ENCODE measurements at places on chromosomes 1 and 21.

GRCh38 chr1:196659471-196659870 is 7.6 kb downstream of the CFH start:
- DNase-seq = no peak

DNA sequence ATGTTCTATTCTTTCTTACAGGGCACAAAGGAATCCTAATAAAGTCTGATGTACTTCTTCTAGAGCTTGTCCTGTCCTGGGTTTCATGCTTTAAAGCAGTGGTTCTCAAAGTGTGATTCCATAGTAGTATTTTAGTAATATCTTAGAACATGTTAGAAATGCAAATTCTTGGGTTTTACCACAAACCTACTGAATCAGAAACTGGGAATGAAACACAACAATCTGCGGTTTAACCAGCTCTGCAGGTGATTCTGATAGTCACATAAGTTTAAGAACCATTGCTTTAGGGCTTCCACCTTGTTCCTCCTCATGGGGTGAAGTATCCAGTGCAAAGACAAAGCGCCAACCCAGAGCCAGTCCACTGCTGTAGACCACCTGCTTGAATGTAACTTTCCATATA is 41.1 kb downstream of the NGF start:
- no peak for DNase-seq

- DNase-seq = no peak
Measured at GRCh38 chr1:99396389-99396788, 132.1 kb downstream of the PLPPR4 start.

- DNase-seq = no peak
Measured at GRCh38 chr1:38052750-38053415, 6.3 kb upstream of the POU3F1 start.

GRCh38 chr1:11651017-11651416 is 3.2 kb downstream of the FBXO2 start:
- no peak for DNase-seq

DNA sequence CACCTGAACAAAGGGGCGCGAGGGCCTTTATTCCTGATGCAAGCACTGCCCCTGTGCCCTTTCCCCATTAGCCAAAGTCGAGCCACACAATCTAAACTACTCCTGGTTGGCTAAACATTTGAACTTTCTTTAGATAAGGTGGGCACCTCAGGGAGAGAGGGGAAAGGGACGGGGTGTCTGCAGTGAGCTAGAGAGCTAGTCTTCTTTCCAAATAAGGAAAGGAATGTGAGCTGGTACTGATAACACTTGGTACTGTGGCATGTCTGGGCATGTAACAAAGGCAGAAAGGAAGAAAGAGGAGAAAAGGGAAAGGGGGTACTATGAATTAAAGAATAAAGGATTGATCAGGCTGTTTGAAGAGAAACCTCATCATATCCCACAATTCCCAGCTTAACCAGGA is 62.8 kb downstream of the OVGP1 start:
- DNase-seq = no peak

- DNase-seq = peak; percentile 59
Measured at GRCh38 chr1:2271841-2272655, 43.9 kb downstream of the SKI start.

- no peak for DNase-seq
Measured at GRCh38 chr1:58818075-58818474, 34.2 kb upstream of the JUN start.

GRCh38 chr1:61981870-61982660 is 212.6 kb upstream of the L1TD1 start:
- DNase-seq = no peak

- no peak for DNase-seq
Measured at GRCh38 chr1:182110635-182111034, 49.1 kb upstream of the ZNF648 start.

DNA sequence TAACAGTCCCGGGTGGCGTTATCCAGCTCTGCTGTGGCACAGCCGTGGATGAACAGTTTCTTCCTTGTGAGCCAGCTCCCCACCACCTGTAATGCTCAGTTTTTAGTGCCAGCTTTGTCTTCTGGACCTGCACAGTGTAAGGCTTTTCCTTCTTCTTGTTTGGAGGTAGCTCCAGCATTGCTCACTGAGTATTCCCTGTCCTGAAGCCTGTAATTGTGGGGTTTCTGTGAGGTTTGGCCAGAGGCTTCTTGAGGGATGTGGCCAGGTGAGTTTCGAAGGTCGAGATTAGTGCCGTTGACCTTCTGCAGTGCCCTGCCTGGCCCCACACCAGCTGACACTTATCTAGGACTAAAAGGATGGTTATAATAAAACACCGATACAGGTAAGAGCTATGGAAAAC is 75.0 kb downstream of the PBX1 start:
- no peak for DNase-seq

DNA sequence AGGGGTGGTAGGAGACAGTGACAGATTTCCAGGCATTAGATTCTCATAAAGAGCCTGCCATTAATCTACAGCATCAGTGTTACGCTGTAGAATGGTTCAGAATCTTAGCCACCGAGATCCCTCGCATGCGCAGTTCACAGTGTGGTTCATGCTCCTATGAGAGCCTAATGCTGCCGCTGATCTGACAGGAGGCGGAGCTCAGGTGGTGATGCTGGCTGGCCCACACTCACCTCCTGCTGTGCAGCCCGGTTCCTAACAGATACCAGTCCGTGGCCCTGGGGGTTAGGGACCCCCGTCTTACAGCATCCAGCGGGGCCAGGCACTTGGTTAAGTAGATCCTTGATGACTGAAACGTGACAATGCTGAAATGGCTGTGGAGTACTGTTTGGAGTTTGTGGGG is 163.6 kb upstream of the C1orf21 start:
- no peak for DNase-seq

GRCh38 chr1:111746614-111746999 is 7.4 kb upstream of the INKA2 start:
- no peak for DNase-seq

- no peak for DNase-seq
Measured at GRCh38 chr1:21165076-21165475, 11.6 kb downstream of the EIF4G3 start.

GRCh38 chr1:187236676-187237075 is 407.9 kb downstream of the PLA2G4A start:
- no peak for DNase-seq

GRCh38 chr1:207331354-207332313 is 10.2 kb downstream of the CD55 start:
- no peak for DNase-seq

GRCh38 chr1:56472860-56473259 is 106.5 kb downstream of the PLPP3 start:
- no peak for DNase-seq

DNA sequence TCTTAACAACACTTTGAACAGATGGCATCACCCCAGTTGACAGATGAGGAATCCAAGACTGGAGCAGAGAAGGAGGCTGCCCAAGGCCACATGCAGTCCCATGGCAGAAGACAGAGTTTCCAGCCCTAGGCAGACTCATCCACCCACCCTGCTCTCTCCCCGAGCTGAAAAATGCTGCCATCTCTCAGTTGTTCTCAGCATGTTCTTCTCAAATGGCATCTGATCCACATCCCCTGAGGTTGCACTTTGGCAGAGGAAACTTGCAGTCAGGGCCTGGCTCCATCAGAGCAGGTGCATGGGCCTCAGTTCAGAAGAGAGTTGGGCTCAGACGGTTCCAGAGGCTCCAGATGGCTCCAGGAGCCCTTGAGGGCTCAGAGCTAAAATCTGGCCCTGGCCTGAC is 709.4 kb downstream of the MATN1 start:
- DNase-seq = no peak

DNA sequence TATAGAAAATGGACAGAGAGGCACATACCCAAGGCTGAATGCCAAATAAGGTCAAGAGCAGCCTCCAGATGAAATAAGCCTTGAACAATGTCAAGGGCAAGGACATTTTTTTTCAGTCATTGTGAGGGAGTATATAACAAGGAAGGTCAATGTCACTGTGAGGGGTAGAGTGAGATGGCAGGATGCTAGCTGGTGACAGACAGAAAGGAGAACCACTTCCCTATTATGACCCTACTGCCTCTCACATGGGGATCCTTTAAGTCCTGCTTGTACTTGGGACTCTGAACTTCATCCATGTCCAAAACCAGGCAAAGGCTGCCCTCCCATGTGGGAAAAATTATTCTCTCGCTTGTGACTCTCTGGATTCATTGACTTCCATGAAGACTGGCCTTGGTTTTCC is 119.5 kb upstream of the COA6 start:
- DNase-seq = no peak

GRCh38 chr1:26336477-26337205 is 17.3 kb downstream of the CRYBG2 start:
- peak; percentile 84 for DNase-seq

- DNase-seq = no peak
Measured at GRCh38 chr21:34166468-34166867, 93.1 kb downstream of the MRPS6 start.

- DNase-seq = no peak
Measured at GRCh38 chr1:232223887-232224286, 406.0 kb downstream of the SIPA1L2 start.

GRCh38 chr1:186440584-186440983 is 20.3 kb downstream of the PDC start:
- no peak for DNase-seq

- peak; percentile 95 for DNase-seq
Measured at GRCh38 chr21:45541221-45542039, 810 bp downstream of the SLC19A1 start.

GRCh38 chr1:224141693-224142092 is 27.8 kb downstream of the FBXO28 start:
- DNase-seq = no peak

DNA sequence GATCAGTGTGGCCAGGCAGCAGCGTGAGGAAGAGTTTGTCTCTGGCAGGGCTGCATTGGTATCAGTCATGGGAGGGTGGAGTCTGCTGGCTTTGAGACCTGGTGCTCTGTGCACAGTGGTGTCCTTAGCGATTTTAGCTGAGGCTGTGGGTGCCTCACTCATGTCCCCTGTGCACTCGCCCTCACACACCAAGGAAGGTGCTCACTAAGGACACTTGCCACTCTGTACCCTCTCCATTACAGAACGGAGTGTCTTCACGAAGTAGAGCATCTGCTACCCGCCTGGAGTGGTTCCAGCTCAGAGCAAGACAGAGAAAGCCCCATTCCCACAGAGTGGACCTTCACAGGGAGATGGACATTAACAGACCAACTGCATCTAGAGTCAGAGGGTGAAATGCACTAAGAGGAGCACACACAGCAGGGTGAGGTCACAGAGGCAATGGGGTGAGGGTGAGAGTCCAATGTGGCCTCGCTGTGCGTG is 117.9 kb downstream of the MATN1 start:
- DNase-seq = no peak

DNA sequence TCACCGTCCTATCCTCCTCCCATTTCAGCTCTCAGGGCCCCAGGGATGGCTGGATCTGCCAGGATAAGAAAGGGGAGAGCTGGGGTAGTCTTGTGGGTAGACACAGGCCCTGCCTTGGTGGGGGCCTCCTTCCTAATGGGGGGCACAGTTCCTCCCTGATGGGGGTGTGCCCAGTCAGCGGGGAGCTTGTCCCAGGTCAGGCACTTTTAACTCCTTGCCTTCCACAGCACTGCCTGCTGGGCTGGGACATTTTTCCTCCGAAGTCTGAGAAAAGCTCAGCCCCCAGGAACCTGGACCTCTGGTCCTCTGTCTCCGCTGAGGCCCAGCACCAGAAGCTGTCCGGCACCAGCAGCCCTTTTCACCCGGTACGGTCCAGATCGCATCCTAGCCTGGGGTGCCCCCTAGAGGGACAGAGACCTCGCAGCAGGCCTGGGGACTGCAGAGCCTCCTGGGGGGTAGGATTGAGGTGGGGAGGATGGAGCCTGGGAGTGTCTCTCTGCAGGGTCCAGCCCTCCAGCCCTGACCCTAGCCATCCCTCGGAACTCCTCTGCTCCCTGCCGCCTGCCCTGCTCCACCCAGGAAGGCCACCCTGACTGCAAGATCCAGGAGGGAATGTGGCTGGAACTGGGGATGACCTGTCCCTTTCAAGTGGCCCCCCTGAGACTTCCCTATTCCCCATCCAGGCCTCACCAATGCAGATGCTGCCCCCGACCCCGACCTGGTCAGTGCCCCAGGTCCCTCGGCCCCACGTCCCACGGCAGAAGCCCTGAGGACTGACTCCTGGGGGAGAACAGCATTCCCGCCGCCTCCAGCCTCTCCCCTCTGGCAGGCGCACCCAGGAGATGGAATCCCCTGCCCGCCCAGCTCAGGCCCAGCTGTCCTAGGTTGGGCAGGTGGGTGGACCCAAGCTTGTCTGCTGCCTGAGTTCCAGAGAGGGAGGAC is 12.0 kb downstream of the MIIP start:
- peak; percentile 63 for DNase-seq

GRCh38 chr1:39262802-39263201 is 58.3 kb downstream of the MACF1 start:
- DNase-seq = no peak

GRCh38 chr1:9413877-9414213 is 121.2 kb downstream of the SPSB1 start:
- no peak for DNase-seq

- DNase-seq = no peak
Measured at GRCh38 chr1:41870076-41870562, 48.6 kb downstream of the HIVEP3 start.

DNA sequence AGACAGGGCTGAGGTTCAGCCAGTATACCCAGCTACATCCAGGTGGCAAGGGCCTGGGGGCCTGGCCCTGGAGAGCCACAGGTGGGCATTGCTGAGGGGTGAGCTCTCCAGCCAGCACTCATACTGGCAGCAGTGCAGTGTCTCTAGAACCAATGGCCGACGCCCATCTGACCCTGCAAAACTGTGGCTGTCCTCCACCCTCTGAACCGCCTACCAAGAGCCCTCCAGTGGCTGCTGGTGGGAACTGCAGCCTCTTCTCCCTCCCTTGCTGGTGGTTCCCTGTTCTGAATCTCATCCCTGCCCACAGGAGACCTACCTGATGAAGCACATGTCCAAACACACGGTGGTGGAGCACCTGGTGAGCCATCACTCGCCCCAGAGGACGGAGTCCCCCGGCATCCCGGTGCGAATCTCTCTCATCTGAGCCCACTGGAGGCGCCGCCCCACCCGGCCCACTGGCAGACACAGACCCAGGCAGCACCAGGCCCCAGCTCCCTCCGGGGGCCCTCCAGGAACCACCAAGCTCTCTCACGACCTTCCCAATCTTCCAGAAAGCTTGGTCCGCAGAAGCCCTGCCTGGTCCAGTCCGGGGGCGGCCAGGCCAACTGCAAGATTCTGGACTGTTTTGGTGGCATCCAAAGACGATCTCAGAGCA is 22.1 kb downstream of the A3GALT2 start:
- peak; percentile 85 for DNase-seq

- no peak for DNase-seq
Measured at GRCh38 chr1:64363616-64364015, 106.3 kb upstream of the CACHD1 start.

GRCh38 chr1:206658264-206658980 is 23.1 kb downstream of the DYRK3 start:
- DNase-seq = peak; percentile 30

DNA sequence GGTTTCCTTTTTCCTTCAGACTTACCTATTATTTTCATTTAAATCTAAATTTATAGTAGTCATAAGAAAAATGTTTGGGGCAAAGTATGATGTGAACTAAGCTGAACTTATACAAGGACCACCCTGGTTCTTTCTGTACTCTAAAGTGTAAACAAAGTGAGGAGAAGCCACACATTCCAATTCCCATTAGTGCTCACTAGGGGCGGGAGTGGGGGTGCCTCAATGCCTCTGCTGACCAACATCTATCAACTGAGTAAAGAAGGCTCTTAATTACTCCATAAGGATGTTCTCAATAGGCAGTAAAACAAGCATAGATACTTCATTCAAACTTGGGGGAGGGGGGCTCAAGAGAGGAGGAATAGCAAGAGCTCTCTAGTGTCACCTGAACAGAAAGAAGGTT is 151.7 kb downstream of the CDC42BPA start:
- DNase-seq = no peak

- no peak for DNase-seq
Measured at GRCh38 chr1:86508583-86508969, 38.3 kb upstream of the CLCA4 start.
